Prostate gland (tissue), 2 donors: ENCODE measurements at places on chromosomes 2 and 18. TPM values are rescaled to one million over a fixed set of nuclear protein-coding genes. Genes with fewer than 3 reads are reported as not detected.

Gene NAT8
- not detected for total RNA-seq

Gene ELOA2
- not detected for total RNA-seq

DNA sequence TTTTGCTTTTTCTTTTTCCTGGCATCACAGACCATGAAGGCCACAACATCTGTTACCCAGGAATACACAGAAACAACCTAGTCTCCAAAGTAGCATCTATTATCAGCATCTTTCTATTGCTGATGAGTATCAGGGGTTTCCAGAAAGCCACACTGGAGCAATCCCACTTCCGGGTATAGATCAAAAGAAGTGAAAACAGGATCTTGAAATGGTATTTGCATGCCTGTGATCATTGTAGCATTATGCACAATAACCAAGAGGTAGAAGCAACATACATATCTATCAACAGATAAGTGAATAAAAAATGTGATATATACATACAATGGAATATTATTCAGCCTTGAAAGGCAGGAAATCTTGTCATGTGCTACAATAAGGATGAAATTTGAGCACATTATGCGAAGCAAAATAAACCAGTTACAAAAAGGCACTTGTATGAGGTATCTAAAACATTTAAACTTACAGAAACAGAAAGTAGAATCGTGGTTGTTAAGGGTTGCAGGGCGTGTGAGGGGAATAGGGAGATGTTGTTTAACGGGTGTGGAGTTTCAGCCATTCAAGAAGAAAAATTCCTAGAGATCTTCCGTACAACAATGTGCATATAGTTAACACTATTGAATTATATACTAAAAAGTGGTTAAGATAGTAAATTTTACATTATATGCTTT lies 115.1 kb downstream of the KCNE4 start:
- no peaks in the 10 kb centered on the region for H3K27me3 ChIP-seq
- H3K27ac ChIP-seq: no peak overlapping the region
- no peaks in the 10 kb centered on the region for H3K4me1 ChIP-seq
- H3K36me3 ChIP-seq: no peaks in the 10 kb centered on the region

- no peaks in the 10 kb centered on the region for H3K27me3 ChIP-seq
- peak; percentile 54 for DNase-seq
- H3K4me1 ChIP-seq: no peaks in the 10 kb centered on the region
- no peaks in the 10 kb centered on the region for H3K36me3 ChIP-seq
- no peak overlapping the region for H3K4me3 ChIP-seq
- no peak overlapping the region for H3K27ac ChIP-seq
Observed at GRCh38 chr2:44740678-44741077, 200.8 kb upstream of the SIX3 start.

DNA sequence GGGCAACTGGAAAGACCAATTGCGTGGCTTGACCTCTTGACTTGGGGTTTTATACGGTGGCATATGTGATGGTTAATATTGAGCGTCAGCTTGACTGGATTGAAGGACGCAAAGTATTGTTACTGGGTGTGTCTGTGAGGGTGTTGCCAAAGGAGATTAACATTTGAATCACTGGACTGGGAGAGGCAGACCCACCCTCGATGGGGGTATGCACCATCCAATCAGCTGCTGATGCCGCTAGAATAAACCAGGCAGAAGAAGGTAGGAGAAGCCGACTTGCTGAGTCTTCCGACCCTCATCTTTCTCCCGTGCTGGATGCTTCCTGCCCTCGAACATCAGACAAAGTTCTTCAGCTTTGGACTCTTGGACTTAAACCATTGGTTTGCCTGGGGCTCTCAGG lies 34.2 kb upstream of the YPEL5 start:
- no peaks in the 10 kb centered on the region for H3K4me1 ChIP-seq
- no peaks in the 10 kb centered on the region for H3K27me3 ChIP-seq

- DNase-seq: no peak
- no peaks in the 10 kb centered on the region for H3K36me3 ChIP-seq
Observed at GRCh38 chr2:75356865-75357264, 157.5 kb upstream of the TACR1 start.

Gene MROH2A
- total RNA-seq: 2.3 TPM

Gene PARD3B
- total RNA-seq: 25.0 TPM

Gene CYP20A1
- 35.4 TPM for total RNA-seq

DNA sequence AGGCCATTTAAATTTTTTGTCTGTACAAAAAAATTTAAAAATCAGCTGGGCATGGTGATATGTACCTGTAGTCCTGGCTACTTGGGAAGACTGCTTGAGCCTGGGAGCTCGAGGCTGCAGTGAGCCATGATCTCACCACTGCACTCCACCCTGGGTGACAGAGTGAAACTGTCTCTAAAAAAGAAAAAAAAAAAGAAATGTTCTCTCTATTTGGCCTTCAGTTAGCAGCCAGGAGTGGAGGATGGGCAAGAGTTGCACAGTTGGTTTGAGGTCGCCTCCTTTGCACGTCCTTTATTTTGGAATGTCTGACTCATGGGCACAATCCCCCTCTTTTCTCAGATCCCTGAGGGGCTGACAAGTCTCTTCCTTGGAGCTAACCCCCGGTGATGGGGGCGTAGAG lies 26.3 kb downstream of the ITM2C start:
- no peaks in the 10 kb centered on the region for H3K27me3 ChIP-seq
- H3K4me1 ChIP-seq: no peaks in the 10 kb centered on the region
- DNase-seq: no peak
- no peak overlapping the region for H3K4me3 ChIP-seq
- H3K36me3 ChIP-seq: no peaks in the 10 kb centered on the region

- H3K27me3 ChIP-seq: no peaks in the 10 kb centered on the region
- no peaks in the 10 kb centered on the region for H3K4me1 ChIP-seq
- peak overlapping the region; percentile 37 for H3K4me3 ChIP-seq
- H3K27ac ChIP-seq: peak overlapping the region; percentile 78
Observed at GRCh38 chr18:32019251-32019948, 775 bp downstream of the RNF125 start.

- no peaks in the 10 kb centered on the region for H3K27me3 ChIP-seq
- no peaks in the 10 kb centered on the region for H3K36me3 ChIP-seq
- H3K27ac ChIP-seq: no peak overlapping the region
- peak; percentile 33 for DNase-seq
- no peaks in the 10 kb centered on the region for H3K4me1 ChIP-seq
Observed at GRCh38 chr2:231104115-231104713, 20.6 kb downstream of the HTR2B start.

DNA sequence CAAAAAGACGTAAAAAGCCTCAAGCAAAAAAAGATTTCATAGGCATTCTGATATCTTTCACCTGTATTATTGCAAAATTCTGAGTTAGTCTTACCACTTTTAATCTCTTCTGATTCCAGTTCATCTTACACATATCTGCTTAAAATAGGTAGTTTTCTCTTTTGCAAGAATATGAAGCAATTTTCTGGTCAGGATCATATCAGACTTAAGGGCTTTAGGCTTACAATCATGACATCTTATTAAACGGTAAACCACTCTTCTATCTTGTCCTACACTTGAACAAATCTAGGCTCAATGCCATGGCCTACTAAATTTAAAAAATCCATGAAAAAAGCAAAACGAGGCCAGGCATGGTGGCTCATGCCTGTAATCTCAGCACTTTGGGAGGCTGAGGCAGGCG lies 50.1 kb upstream of the GAREM1 start:
- no peaks in the 10 kb centered on the region for H3K4me1 ChIP-seq
- H3K36me3 ChIP-seq: no peaks in the 10 kb centered on the region

- H3K4me1 ChIP-seq: no peaks in the 10 kb centered on the region
- peak; percentile 35 for DNase-seq
- no peaks in the 10 kb centered on the region for H3K36me3 ChIP-seq
- H3K4me3 ChIP-seq: no peak overlapping the region
Observed at GRCh38 chr2:188369365-188369764, 77.7 kb downstream of the GULP1 start.

DNA sequence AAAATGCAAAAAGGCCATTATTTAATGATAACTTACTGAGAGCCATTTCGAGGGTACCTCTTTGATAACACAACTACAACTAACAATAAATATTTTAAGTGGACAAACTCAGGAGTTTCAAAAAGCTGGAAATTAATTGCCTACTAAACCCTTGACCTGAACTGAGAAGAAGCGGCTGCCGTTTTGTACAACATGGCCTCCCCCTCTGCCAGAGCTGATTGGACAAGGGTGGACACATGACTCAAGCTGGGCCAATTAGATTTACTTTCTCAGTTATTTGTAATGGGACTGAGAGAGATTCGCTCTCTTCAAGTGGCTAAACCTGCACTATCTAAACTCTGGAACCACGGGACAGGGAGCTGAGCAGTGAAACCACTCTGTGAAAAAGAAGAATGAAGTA lies 135.9 kb upstream of the SERPINE2 start:
- H3K27me3 ChIP-seq: no peaks in the 10 kb centered on the region
- no peaks in the 10 kb centered on the region for H3K36me3 ChIP-seq
- no peak for DNase-seq
- H3K4me1 ChIP-seq: no peaks in the 10 kb centered on the region
- H3K4me3 ChIP-seq: no peak overlapping the region

- H3K27ac ChIP-seq: no peak overlapping the region
- H3K4me1 ChIP-seq: no peaks in the 10 kb centered on the region
- DNase-seq: no peak
- no peak overlapping the region for H3K4me3 ChIP-seq
- no peaks in the 10 kb centered on the region for H3K36me3 ChIP-seq
Observed at GRCh38 chr2:214648520-214648919, 161.0 kb downstream of the BARD1 start.

- no peak for DNase-seq
- no peaks in the 10 kb centered on the region for H3K4me1 ChIP-seq
- no peak overlapping the region for H3K27ac ChIP-seq
Observed at GRCh38 chr2:120805602-120806001, 69.9 kb downstream of the GLI2 start.

DNA sequence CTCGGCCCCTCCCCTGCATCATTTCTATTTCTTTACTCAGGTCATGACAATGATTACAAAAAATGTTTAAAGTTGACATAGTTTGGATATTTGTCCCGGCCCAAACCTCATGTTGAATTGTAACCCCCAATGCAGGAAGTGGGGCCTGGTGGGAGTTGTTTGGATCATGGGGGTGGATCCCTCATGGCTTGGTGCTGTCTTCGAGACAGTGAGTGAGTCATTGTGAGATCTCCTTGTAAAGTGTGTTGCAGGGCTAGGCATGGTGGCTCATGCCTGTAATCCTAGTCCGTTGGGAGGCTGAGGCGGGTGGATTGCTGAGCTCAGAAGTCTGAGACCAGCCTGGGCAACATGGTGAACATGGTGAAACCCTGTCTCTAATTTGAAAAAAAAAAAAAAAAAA lies 9.2 kb upstream of the MAP4K4 start:
- no peak overlapping the region for H3K27ac ChIP-seq
- H3K36me3 ChIP-seq: no peaks in the 10 kb centered on the region
- H3K4me1 ChIP-seq: no peaks in the 10 kb centered on the region
- no peak for DNase-seq

- H3K4me3 ChIP-seq: no peak overlapping the region
- no peak overlapping the region for H3K27ac ChIP-seq
- H3K36me3 ChIP-seq: no peaks in the 10 kb centered on the region
- no peak for DNase-seq
- H3K27me3 ChIP-seq: no peaks in the 10 kb centered on the region
- no peaks in the 10 kb centered on the region for H3K4me1 ChIP-seq
Observed at GRCh38 chr18:47873625-47874024, 56.8 kb downstream of the SMAD2 start.

GRCh38 chr2:24409700-24410556 lies 49.6 kb upstream of the ITSN2 start:
- no peak overlapping the region for H3K27ac ChIP-seq
- H3K36me3 ChIP-seq: no peaks in the 10 kb centered on the region
- no peaks in the 10 kb centered on the region for H3K4me1 ChIP-seq
- no peaks in the 10 kb centered on the region for H3K27me3 ChIP-seq

- H3K27me3 ChIP-seq: no peaks in the 10 kb centered on the region
- H3K4me3 ChIP-seq: no peak overlapping the region
- H3K4me1 ChIP-seq: no peaks in the 10 kb centered on the region
- no peak overlapping the region for H3K27ac ChIP-seq
- H3K36me3 ChIP-seq: no peaks in the 10 kb centered on the region
Observed at GRCh38 chr18:26925313-26925712, 59.8 kb upstream of the AQP4 start.

GRCh38 chr2:132473174-132473883 lies 56.7 kb downstream of the GPR39 start:
- no peak for DNase-seq
- H3K27ac ChIP-seq: no peak overlapping the region
- H3K4me1 ChIP-seq: no peaks in the 10 kb centered on the region
- no peak overlapping the region for H3K4me3 ChIP-seq
- no peaks in the 10 kb centered on the region for H3K36me3 ChIP-seq

- H3K27me3 ChIP-seq: no peaks in the 10 kb centered on the region
- no peaks in the 10 kb centered on the region for H3K36me3 ChIP-seq
- no peaks in the 10 kb centered on the region for H3K4me1 ChIP-seq
- H3K27ac ChIP-seq: no peak overlapping the region
Observed at GRCh38 chr2:233766416-233766815, 6.3 kb downstream of the UGT1A1 start.

Gene XRCC5
- 152 TPM for total RNA-seq

- H3K27me3 ChIP-seq: no peaks in the 10 kb centered on the region
- H3K4me3 ChIP-seq: no peak overlapping the region
- no peak overlapping the region for H3K27ac ChIP-seq
- H3K4me1 ChIP-seq: no peaks in the 10 kb centered on the region
- no peak for DNase-seq
Observed at GRCh38 chr2:157264099-157264498, 6.6 kb downstream of the GALNT5 start.

DNA sequence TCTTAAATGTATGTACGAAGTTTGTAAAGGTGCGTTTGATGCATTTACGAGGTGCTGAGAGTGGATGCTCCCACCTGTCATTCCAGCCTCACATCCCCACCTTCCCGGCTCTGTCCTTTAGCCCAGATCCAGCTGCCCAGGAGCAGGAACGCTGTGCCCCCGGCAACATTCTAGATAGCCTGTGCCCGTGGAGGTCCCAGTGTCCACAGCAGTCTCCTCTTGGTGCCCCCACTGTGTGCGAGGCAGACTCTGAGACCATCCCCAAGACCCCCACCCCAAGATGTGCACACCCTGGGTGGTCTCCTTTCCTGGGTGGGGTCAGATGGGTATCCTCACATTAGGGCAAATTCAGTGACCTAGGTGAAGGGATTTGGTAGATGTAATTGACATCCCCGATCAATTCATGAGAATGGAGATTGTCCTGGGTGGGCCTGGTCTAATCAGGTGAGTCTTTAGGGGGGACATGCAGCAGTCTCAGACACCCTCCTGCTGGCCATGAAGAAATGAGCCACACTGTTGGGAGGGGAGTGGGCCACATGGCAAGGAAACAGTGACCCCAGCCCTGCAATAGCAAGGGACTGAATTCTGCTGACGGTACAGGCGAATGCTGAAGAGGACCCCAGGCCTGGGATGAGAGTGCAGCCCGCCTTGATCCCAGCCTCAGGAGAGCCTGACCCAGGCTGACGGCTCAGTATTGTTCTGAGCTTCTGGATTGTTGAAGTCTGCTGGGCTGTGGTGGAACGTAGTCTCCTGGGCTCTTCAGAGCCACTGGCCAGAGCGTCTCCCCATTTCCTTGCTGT lies 203.3 kb downstream of the FAM210A start:
- no peaks in the 10 kb centered on the region for H3K36me3 ChIP-seq
- H3K27me3 ChIP-seq: no peaks in the 10 kb centered on the region
- H3K4me1 ChIP-seq: no peaks in the 10 kb centered on the region
- DNase-seq: no peak

Gene GAREM1
- total RNA-seq: 9.5 TPM
